ENCODE measurements at places on chromosomes 2 and 18. TPM values are rescaled to one million over a fixed set of nuclear protein-coding genes. Genes with fewer than 3 reads are reported as not detected.

KYNU gene
- total RNA-seq = 4.3 TPM

GALNT14 gene
- 0.18 TPM for total RNA-seq

TPO gene
- not detected for total RNA-seq

AMER3 gene
- total RNA-seq = not detected

RABL2A gene
- total RNA-seq = 3.7 TPM

CNGA3 gene
- total RNA-seq = not detected

ANKRD62 gene
- not detected for total RNA-seq

ACOXL gene
- not detected for total RNA-seq

NEMP2 gene
- total RNA-seq = 6.6 TPM

MITD1 gene
- total RNA-seq = 31.4 TPM

TTN gene
- under 0.01 TPM for total RNA-seq

NTSR2 gene
- not detected for total RNA-seq

LYG1 gene
- 1.1 TPM for total RNA-seq

STPG4 gene
- 1.2 TPM for total RNA-seq

DNAJC5G gene
- not detected for total RNA-seq

UGT1A3 gene
- not detected for total RNA-seq

LINC00305 gene
- total RNA-seq = not detected

KATNAL2 gene
- 1.4 TPM for total RNA-seq

SERPINB7 gene
- 16.1 TPM for total RNA-seq

OR6B2 gene
- total RNA-seq = not detected

TBR1 gene
- not detected for total RNA-seq

PPP1R1C gene
- not detected for total RNA-seq

SERPINB11 gene
- not detected for total RNA-seq

LOXHD1 gene
- not detected for total RNA-seq

GPR39 gene
- 9.2 TPM for total RNA-seq

PMAIP1 gene
- total RNA-seq = 30.0 TPM

DSG4 gene
- total RNA-seq = not detected

NYAP2 gene
- total RNA-seq = not detected

GALNT13 gene
- total RNA-seq = 0.18 TPM

CMPK2 gene
- total RNA-seq = 0.18 TPM

LIMS4 gene
- 2.3 TPM for total RNA-seq

TRIM54 gene
- not detected for total RNA-seq

TUBB6 gene
- total RNA-seq = 878 TPM

All from myometrial cell (primary cell).